Smooth muscle cell of trachea (primary cell): ENCODE measurements at places on chromosomes 1 and 21. TPM values are rescaled to one million over a fixed set of nuclear protein-coding genes. Genes with fewer than 3 reads are reported as not detected.

The ZSCAN20 gene
- total RNA-seq: 13.1 and 19.8 TPM in 2 replicates

The KCNN3 gene
- total RNA-seq: under 0.01 TPM in 2 replicates

The FCRL2 gene
- total RNA-seq: not detected in 2 replicates

The CFHR5 gene
- total RNA-seq: not detected in 2 replicates

The TMPRSS3 gene
- total RNA-seq: not detected in 2 replicates

The HSPB7 gene
- 3.3 and 5.0 TPM in 2 replicates for total RNA-seq

The ARHGAP30 gene
- total RNA-seq: not detected in 2 replicates

The GIPC2 gene
- total RNA-seq: 0.33 and 0.73 TPM in 2 replicates

The FAF1 gene
- 32.4 and 84.1 TPM in 2 replicates for total RNA-seq

The GSTM5 gene
- 6.4 and 34.2 TPM in 2 replicates for total RNA-seq

The INKA2 gene
- total RNA-seq: 0.29 and 2.6 TPM in 2 replicates

The ADORA1 gene
- total RNA-seq: 2.0 and 16.0 TPM in 2 replicates

The GPX7 gene
- 35.1 and 45.2 TPM in 2 replicates for total RNA-seq
